ENCODE measurements at places on chromosomes 3 and 15.

GRCh38 chr3:88059380-88060170 is 520 bp downstream of the ZNF654 start:
- no peak for DNase-seq

DNA sequence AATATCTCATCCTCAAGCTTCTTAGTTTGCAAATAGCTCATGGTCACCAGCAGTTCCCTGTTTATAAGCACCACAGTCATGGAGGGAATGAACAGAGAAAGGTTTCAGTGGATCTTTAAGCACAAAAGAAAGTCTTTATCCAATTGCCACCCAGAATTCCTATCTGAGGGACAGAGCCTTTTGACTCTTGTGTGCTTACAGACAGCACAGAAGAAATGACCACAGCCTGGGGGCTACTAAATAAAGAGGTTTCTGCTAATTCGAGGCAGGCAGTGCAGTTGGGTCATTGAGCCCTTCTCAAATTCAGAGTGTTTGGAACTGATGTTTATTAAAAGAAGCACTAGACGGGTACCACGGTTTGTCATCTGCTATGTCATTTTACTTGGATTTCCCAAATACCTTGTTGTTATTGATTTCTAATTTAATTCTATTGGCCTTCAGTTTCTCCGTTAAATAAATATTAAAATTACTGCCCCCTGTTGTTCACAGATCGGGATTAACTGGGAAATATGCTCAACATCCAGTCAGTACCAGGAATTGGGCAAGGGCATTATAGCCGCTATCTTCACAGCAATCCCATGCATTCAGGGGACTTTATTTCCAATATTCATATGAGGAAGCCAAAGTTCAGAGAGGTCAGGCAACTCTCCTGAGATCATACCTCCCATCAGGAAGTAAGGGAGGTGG is 3.6 kb downstream of the PRICKLE2 start:
- DNase-seq, result no peak

DNA sequence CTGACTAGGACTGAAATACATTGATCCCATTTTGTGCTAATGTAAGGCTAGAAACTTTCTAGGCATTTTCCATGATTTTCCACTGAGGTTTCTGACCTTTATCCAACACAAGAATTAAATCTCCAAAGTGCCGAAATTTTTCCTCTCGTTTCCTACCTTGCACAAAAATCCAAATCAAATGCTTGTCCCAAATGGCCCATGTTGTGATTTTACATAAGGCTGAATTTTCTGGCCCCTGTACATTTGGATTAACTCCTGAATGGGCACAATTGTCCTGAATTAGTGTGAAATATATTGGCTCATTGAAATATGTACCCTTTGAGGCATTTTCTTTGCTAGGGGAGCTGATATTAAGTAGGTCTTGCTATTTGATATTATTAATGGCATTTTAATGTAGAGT is 105.6 kb upstream of the CBLB start:
- DNase-seq, result no peak

GRCh38 chr15:77074350-77074749 is 3.4 kb upstream of the TSPAN3 start:
- DNase-seq, result no peak

DNA sequence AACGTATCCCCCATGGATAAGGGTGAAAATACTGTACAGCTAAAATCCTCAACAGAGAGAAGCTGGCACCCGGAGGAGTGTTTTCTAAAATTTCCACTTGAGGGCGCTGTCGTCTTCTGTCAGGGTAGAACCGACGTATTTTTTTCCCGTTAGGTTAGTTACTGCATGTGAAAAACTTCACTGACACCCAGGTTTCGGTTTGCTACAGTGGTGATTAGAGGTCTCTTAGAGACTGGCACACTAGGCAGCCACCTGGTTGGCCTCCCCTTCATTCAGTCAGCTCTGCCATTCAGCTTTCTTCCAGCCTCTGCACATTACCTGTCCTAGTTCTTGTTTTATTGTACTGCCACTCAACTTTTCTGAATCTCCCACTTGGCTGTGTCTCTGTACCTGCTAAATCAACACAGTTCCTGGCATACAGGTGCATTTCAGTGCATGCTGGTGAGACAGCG is 18.4 kb downstream of the CCK start:
- peak; percentile 41 for DNase-seq

DNA sequence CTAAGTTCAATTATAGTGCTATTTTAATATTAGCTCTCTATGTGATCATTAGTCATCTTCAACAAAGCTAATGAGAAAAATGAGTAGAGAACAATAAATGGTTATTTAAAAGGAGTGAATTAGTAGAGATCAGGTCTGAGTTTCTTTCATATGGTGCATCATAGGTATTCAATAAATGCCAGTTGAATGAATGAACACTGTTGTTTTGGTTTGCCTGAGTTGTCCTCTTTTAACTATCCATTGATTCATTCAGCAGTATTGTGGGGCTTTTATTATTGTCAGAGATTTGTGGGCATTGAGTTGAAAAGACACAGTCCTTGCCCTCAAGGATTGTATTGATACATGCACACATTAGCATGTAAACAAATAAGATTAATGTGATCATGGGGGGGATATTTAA is 88.2 kb downstream of the AGBL1 start:
- no peak for DNase-seq

- no peak for DNase-seq
Measured at GRCh38 chr15:50261981-50262380, 3.5 kb downstream of the HDC start.

- DNase-seq, result no peak
Measured at GRCh38 chr15:56723787-56724186, 9.5 kb downstream of the ZNF280D start.

DNA sequence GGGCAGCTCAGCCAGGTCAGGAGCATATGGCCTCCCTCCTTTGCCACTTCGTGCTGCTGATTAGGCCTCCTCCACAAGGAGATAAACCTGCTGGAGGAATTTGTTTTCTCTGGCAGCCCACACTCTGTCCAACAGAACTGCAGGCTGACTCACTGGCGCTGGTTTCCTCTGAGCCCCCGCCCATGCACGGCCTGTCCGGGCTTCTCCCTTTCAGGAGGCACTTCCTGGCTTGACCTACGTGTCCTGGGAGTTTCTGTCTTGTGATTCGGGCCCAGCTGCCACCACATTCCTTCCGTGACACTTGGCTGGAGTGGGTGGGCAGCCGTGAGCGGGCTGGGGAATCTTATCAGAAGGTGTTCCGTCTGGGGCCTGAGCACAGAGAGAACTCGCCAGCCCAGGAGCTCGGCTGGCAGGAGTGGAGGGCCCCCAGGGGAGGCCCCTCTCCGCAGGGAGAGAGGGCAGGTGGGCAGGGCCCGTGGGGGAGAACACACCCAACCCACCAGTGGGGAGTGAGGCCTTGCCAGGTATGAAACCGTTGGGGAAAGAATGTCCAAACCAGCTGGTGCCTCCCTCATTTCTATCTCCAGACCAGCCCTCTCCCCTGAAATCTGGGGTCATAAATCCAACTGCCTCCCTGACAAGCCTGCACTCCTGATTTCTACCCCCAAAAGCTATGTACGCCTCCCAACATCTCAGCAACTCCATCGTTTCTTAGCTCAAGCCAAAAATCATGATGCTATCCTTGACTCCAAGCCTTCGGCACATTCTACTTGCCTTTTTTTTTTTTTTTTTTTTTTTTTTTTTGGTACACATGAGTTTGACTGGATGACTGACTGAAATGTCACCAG is 110.6 kb upstream of the MEF2A start:
- peak; percentile 86 for DNase-seq

GRCh38 chr15:37599156-37599555 is 335.3 kb upstream of the TMCO5A start:
- DNase-seq, result no peak

DNA sequence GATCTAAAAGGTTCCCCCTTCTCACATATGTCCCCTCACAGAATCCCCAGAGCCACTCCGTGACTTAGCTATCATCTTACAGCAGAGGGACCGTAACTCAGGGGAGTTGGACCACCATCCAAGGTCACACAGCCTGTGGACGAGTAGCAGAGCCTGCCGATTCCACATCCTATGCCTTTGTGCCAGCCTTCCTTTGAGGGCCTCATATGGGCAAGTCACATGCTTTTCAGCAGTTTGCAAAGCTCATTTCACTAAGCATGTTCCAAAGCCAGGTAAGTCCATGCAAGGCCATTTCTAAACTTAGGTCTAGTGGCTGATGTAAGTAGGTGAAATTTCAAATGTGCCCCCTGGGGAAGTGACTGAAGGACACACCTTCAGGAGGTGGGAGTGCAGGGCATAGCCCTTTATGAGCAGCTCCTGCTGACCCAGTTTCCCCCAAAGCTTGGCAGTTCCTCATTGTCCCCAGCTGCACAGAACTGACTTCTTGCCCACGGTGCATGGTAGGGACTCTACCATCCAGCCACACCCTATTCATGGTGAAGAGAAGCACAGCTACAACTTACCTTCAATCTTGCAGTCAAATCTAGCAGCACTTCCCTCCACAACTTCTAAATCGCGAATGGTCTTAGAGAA is 33.3 kb upstream of the HACD2 start:
- DNase-seq, result no peak

- no peak for DNase-seq
Measured at GRCh38 chr15:41648097-41648496, 12.1 kb upstream of the MGA start.

- no peak for DNase-seq
Measured at GRCh38 chr15:81511138-81511537, 137.1 kb upstream of the TMC3 start.

DNA sequence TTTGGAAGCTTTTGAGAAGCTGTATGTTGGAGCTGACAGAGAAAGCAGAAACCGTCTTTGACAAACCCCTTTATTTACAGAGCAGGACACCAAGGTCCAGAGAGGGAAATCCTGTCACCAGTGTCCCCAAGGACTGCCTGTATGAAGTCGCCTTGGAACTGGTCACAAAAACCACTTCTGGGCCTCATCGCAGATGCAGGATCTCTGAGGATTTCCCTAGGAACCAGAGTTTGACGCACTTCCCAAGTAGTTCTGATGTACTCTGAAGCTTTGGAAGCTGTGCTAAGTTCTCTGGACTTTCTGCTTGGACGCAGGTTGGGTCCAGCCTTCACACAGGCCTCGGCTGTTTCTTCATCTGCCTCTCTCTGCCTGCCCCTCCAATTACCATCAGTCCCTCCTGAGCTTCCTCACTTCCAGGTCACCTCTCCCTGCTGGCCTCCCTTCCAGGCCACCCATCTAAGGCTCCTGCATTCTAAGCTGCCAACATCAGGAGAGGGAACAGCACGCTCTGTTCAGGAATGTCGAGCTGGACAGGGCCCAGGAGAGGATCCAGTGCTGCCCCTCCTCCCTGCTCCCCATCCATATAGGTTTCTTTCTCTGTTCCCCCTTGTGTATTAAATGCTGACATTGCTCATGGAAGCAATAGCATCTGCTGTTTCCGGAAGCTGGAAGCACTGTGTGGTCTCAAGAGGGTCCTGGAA is 270.8 kb downstream of the OPA1 start:
- DNase-seq, result no peak

DNA sequence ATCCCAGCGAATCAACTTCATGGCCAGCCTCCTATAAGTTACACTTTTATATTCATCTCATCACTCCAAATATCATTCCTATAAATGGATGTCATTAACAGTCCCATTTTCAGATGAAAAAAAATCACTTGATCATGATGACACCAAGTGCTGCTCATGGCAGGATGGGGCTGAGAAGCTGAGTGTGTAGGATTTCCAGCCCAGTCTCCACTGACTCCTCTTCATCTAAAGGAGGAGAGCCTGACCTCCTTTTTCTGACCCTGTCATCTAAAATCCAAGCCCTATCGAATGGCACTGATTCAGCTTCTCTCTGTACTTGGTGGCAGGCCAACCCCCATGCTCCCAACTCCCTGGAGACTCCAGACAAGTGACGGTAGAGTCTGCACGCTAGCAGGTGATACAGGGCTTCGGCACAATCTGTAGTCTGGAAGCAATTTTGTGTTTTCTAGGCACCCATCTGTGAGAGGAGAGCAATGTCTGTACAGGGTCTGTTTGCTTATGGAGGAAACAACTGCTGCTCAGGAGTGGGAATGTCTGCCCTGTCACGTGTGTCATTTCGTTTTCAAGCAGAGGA is 103.2 kb downstream of the EPHB1 start:
- no peak for DNase-seq

DNA sequence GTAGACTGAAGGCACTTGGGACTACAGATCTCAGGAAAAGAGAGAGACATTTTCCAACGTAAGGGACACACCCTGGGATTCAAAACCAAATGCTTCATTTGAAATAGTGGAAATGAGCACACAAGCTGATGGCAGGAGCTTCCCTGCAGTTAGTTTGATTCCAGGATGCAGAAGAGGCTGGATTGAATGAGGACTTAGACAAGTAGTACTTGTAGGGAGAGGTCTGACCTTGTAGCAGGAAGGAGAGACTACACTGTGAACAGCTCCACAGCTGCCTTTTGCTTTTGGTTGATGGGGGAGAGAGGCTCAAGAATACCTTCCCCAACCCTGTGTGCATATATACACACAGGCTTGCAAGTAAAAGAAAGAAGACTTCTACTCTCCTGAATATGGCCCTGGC is 51.5 kb downstream of the PDE8A start:
- no peak for DNase-seq

GRCh38 chr15:71761649-71762048 is 48.7 kb upstream of the NR2E3 start:
- peak; percentile 51 for DNase-seq

GRCh38 chr3:78988324-78988723 is 779.5 kb downstream of the ROBO1 start:
- no peak for DNase-seq

DNA sequence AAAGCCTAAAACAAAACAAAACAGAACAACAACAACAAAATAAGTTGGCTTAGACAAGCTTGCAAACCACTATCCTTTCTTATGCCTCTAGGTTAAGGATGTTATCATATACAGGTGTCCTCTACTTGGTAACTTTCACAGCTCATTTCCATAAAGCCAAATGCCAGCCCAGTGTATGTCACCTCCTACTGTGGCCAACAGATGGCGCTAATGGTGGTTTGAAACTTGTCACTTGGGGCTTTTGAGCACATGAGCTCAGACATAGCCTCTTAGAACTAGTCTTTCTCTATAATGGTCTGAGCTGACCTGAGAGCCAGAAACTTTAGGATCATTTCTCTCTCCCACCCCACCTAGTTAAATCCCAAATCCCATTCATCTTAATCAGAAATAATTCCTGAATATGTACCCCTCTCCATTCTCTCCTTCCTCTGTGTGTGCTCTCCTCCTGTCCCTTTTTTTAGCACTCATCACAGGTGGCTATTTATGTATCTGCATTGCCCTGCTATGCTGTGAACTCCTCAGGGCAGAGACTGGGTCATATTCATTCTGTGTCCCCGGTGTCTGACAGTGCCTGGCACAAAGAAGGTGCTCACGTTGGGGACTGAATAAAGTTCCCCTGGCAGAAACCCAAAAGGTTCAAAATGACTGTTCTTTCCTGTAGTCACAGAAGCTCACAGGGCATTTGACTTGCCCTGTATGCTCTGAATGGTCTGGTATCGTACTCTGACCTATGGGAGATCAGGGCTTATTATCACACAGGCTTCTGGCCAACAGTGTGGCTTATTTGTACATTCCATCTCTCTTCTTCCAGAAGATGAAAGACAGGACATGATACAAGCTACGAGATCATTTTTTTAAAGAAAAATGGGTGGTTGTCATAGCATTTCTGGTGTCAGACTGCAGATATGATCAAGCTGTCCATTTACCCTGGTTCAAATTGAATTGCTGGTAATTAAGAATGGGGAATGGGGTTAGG is 319.3 kb upstream of the AZI2 start:
- DNase-seq, result peak; percentile 73

All from upper lobe of left lung (tissue), 6 donors.